Esophagus muscularis mucosa (tissue), 4 donors: ENCODE measurements at places on chromosomes 2 and 18. TPM values are rescaled to one million over a fixed set of nuclear protein-coding genes. Genes with fewer than 3 reads are reported as not detected.

- no peak for DNase-seq
Measured at GRCh38 chr18:36752929-36753865, 75.6 kb downstream of the TPGS2 start.

DNA sequence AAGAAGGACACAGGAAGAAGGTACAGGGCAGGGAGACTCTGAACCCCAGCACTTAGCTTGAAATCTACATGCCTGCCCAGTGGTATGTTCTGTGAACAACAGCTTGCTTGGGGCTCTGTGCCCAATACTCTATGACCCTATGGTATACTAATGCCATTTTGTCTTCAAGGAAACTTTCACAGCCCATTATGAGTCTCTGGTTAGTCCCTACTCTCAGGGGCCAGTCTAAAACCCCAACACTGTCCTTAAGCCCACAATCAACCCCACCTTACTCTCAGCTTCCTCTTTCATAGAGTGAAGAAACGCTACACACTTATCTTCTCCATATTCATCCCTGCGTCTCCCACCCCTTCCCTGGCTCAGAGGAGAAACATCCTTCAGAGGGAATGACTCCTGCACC is 16.0 kb downstream of the NEB start:
- no peak for DNase-seq

Gene STARD6
- total RNA-seq, result not detected

GRCh38 chr18:38427736-38428135 is 862.1 kb upstream of the CELF4 start:
- DNase-seq, result no peak

Gene DOCK10
- 11.6 TPM for total RNA-seq

Gene ABCB11
- total RNA-seq, result 0.06 TPM

Gene NEU2
- total RNA-seq, result not detected

Gene GKN1
- not detected for total RNA-seq

Gene MC5R
- total RNA-seq, result not detected

- DNase-seq, result no peak
Measured at GRCh38 chr2:135985826-135986393, 484 bp upstream of the DARS1 start.

- no peak for DNase-seq
Measured at GRCh38 chr2:225493420-225494099, 94.0 kb downstream of the NYAP2 start.

GRCh38 chr2:170218456-170218855 is 40.5 kb downstream of the MYO3B start:
- DNase-seq, result no peak

Gene POTEI
- not detected for total RNA-seq

GRCh38 chr2:146412625-146413024 is 1432.2 kb upstream of the ACVR2A start:
- DNase-seq, result no peak

Gene STPG4
- total RNA-seq, result not detected

DNA sequence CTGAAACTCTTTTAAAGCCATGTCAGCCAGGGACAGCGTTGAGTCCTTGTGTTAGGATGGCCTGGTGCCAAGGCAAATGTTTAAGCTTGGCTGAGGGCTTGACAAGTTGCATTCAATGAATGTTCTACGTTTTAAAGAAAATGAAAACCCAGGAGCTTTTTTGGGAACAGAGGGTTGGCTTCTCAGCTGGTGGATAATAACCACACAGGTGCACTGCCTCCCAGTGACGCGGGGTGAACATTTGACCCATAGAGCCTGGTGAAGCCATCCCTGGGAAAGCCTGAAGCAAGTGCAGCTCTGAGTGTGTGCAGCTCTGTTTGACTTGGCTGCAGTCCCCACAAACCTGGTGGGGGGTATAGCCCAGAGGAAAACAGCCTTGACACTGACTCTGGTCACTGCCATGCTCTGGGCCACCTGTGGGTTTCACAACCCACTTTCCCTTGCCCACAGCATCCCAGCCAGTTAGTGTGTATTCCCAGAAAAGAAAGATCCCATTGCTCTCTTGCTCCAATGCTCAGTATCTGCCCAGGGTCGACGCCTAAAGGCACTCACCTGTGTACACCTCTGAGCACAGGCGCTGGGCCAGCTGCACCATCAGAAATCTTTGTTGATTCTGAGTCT is 874.9 kb downstream of the RNF144A start:
- no peak for DNase-seq

DNA sequence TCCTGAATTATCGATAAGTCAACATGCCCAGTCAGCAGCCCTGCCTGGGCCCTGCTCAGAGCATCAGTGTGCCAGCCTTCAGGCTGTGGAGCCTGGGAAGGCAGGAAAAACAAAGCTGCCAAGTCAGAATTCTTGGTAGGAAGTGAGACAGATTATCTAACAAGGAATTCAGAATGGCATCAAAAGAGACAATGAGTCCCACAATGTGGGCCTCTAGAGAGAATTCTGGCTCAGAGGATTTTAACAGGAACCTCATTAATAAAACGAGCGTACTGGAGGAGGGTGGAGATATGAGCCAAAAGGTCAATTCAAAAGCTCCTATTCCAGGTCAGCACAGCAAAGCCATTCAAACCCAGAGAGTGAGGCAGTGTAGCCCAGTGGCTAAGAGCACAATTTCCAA is 327.6 kb upstream of the MMADHC start:
- no peak for DNase-seq

DNA sequence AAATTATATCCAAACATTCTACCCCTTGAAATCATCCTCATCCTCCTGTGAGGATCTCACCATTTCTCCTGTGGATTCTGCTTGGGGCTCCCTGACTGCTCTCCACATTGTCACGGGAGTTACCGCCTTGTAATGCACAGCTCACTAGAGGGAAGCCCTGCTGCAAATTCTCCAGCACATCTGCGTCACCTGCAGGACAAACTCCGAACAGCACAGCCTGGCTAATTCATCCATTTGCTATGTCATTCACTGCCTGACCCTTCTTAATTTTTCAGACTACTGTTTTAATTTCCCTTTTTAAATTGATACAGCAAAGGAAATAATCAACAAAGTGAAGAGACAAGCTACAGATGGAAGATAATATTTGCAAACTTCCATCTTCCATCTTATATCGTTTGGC is 627.4 kb downstream of the FBXO15 start:
- DNase-seq, result no peak

DNA sequence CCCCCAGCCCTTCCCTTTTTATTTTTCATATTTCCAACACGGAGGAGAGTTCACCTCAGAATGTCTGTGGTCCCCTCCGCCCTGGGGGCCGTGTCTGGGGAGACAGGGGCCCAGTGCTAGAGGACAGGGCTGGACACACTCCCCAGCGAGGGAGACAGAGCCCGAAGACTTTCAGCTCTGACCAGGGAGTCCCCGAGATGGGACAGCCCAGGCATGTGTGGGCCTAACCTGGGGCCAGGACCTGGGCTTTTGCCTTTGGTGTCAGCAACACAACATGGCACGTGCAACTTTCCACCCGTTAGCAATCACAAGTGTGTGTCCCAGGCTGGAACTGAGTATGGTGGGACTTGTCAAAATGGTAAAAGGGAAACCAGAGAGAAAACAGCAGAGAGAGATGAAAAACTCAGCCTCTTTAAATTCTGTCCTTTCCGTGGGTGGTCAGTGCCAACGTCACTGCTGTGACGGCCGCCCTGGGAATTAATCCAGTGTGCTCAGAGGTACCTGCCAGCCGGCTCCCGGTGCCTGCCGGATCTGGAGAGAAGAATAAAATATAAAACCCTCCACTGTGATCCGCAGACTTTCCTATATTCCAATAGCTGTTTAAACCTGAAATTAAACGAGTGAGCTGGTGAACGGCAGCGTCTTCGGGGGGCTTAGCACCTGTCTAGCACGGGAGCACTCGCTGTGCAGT is 245.8 kb downstream of the EIPR1 start:
- DNase-seq, result no peak

Gene REG3G
- not detected for total RNA-seq
